CD4-positive, alpha-beta T cell treated with Interleukin-17A for 4 hours (primary cell): ENCODE measurements at places on chromosomes 1 and 21.
A peak's percentile ranks its signal among the peaks of the same experiment; 100 is the strongest.

- DNase-seq: no peak
Observed at GRCh38 chr21:45877821-45878469, 103.6 kb upstream of the COL6A1 start.

- no peak for DNase-seq
Observed at GRCh38 chr1:59195151-59195550, 101.7 kb upstream of the FGGY start.

GRCh38 chr1:188670837-188671236 is 1806.8 kb downstream of the BRINP3 start:
- no peak for DNase-seq

DNA sequence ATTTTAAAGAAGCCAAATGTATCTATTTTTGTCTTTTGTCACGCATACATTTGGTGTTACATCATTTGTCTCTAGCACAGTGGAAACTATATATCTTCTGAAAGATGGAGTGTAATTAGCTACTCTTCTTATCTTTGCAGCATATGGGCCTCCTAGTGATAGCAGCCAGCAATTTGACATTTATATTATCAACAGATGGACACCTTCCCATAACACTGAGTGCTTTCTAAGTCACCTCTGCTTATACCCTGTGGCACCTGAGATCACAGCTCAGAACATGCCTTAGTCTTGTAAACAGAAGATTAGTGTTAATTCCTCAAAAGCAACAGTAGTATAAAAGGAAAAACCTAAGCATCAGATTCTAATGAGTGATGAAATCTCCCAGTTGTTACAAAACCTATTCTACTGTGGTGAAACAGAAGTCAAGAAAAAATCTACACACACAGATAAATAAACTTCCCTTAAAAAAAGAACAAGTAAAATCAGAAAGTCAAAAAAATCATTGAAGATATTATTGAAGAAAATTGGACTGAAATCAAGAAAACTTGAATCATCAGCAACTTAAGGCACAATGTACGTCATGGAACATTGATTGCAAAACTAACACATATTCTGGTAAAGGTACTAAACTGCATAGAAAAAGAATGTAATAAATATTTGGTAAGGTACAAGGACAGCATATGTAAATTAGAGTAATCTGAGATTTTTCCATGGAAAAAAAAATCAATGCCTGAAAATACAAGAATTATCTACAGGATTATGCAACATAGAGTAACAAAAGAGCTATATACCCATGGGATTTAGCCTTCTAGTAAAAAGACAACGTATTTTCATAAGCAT is 61.7 kb downstream of the KCNT2 start:
- DNase-seq: no peak

- DNase-seq: no peak
Observed at GRCh38 chr1:40620150-40620549, 45.3 kb downstream of the RIMS3 start.

- no peak for DNase-seq
Observed at GRCh38 chr1:76568573-76569238, 298.6 kb upstream of the ST6GALNAC5 start.

GRCh38 chr1:43460988-43461693 is 7.4 kb upstream of the HYI start:
- no peak for DNase-seq

DNA sequence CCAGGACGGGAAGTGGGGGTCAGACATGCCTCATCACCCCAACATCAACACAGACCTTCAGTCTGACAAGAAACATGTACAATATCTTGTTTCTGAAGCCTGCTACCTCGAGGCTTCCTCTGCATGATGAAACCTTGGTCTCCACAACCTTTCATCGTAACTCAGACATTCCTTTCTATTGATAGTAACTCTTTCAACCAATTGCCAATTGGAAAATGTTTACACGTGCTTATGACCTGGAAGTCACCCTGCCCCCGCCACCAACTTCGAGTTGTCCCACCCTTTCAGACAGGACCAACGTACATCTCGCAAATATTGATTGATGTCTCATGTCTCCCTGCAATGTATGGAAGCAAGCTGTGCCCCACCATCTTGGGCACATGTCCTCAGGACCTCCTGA is 159.5 kb downstream of the ETS2 start:
- no peak for DNase-seq

DNA sequence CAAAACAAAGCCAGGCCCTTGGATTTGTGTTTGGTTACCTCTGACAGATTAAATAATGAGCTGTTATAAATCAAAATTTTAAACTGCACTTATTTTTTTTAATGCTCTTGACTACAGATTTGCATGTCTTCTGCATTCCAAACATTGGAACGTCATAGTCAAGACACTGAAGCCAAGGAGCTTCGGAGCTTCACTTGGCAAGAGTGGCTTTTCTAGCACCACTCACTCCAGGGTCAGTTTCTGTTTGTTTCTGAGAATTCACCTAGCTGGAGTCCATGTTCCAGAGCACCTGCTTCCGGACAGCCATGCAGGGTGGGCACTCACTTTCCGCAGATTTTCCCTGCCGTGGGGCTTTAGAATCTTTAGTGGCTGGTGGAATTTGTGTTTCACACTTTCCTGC is 202.9 kb downstream of the ZP4 start:
- DNase-seq: no peak

DNA sequence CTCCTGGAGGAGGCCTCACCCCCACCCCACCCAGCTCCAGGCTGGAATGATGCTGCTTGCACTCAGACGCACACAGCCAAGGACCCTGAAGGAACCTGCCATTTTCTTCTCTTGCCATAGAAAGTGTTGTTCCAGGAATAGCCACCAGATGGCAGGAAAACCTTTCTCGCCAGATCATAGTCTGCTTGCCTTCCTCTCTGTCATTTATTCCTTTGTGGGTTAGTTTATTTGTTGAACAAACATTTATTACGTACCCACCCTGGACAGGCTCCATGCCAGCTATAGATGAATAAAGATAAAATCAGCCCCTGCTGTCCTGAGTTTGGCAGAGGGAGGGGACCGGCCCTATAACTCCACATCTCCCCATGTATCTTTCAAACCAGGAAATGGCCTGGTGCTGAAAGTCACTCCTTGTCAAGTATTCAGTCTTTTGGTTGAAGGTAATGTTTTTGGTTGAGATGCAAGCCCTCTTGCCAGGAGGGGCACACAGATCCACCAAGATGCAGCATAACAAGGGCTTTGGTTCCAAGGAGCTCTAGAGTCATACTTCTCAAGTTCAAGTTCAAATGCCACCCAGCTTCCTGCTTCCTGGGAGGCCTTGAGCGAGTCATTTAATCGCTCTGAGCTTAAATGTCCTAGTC is 7.0 kb upstream of the KCNC4 start:
- peak; percentile 78 for DNase-seq

DNA sequence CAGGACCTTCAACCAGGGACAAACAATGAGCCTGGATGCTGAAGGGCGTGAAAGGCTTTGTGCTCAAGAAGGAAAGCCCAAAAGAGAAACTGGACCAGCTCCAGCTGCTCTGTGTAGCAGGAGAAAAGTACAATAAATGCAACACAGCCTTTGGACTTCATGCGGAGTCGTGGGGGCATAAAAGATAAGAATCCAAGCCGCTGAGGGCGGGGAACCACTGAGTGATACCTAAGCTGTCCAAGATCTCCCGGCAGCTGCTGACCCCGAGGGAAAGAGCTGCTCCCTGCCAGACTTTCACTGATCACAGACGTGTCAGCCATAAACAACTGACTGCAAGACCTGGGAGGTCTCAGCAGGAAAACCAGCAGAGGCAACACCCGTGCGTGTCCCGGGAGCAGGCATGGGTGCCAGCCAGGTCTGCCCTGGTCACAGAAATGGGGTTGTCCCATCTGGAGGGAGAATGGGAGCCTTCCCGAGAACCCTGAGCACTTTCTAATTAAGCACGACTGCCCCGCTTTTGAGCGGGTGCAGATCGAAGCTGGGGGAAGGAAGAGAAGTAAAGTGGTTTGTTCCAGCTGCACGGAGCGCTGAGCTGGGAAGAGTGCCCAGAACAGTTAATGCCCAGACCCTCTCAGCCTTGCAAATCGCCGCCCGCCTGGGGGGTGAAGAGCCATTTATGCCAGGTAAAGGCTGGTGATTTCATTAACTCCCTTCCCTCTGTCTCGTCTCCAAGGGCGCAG is 68.3 kb upstream of the TARDBP start:
- no peak for DNase-seq
